ENCODE measurements at places on chromosomes 4 and X.
A peak's percentile ranks its signal among the peaks of the same experiment; 100 is the strongest.

DNA sequence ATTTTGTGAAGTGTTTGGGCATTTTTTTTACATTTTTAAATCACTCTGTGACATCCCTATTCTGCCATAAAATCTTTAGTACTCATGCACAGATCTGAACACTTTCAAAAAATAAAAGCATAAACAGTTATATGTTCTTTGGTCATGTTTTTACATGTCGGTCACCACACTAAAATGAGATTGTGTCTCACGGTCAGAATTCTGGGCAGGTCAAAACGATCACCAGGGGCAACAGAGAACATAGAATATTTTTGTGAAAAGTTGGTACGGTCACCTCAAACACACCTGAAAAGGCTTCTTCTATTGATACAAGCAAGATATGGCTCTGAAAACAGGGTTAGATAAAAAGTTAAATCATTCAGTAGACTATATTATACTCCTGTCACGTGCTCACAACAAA is 189.1 kb downstream of the PDGFC start:
- DNase-seq, result no peak

- no peak for DNase-seq
Measured at GRCh38 chr4:14234307-14234706, 606.8 kb upstream of the BOD1L1 start.

DNA sequence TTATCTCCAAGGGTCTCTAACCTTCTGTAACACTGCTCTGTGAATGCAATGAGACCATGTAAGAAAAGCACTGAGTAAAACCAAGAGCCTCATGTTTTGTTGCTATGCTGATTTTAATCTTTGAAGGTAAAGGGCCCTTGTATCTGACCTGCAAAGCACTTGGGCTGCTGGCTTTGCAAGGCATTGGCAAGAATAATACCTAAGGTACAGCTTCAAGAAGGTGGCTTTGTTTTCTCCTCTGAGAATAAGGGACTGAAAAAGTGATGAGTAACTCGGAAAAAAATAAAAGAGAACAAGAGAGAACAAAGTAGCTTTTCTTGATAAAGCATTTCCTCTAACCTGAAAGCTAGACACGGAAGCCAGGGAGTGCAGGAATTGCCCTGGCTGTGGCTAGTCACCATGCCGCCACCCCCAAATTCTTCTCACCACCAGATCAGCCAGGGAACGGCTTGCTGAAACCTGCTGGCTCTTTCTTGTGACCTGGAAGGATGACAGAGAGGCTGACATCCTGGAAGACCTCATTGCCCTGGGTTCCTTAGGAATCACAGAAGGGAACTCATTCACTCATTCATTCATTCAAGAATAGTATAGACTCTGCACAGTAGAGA is 41.8 kb upstream of the HS3ST1 start:
- no peak for DNase-seq

DNA sequence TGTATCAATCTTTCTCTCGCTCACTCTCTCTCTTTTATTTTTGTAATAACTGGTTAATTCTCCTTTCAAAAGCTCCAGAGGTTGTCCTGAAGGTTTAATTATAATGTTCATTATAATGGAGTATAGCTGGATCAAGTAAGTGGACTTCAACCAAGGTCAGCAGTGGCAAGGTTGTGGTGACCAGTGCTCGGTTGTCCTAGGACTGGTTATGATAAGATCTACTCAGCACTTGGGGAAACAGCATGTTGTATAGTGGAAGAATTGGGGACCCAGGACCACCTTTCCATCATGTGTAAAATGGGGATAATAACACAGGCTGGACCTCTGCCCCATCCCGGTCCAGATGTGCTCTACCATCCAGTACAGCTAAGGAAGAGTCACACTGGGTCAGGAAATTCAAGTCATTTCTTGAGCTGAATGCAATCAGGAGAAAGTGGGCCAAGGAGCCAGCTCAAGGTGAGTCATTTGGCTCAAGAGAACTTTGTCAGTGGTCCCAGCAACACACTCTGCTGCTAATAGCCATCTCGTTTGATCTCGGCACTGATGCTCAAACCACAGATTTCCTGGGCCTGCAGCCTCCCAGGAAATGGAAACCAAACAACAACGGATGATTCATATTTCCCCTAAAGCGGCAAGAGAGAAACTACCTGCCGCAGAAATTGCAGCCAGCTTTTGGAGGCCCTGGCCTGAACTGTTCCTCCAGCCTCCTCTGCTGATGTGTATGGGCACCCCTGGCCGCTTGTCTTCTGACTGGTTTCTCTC is 123.6 kb upstream of the RBPJ start:
- DNase-seq, result no peak

DNA sequence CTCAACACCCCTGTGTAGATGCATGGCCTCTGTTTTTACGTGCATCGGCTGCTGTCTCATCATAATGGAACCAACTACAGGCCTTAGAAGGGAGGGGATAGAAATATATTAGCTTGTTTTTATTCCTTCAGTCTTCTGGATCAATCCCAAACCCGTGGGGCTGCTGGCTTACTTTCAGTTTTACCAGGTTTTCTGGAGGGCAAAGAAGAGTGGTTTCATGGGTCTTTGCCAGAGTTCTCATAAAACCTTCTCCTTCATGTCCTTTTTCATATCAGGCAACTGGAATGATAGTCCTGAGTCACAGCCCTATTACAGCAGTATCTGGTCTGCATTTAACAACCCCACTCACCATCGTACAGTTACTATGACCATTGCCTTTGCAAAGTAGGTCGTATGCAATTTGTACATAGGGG is 34.6 kb downstream of the PPP2R2C start:
- DNase-seq, result no peak

DNA sequence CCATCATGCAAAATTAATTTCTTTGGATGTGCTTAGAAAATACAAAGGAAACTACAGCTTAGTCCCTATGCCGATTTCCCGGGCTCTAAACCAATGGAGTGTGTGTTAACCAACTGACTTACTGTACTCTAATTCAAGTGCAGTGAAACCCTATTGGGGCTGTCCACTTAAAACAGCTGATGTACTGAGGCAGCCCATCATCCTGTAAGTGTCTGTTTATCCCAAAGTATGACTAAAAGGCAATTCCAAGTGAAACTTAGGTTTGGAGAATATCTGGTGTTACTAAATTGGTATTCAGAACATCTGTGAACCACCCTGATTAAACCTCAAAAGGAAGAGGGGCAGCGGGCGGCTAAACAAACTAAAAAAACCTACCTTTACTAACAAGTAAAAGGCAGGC is 79.7 kb downstream of the GATB start:
- DNase-seq, result no peak

DNA sequence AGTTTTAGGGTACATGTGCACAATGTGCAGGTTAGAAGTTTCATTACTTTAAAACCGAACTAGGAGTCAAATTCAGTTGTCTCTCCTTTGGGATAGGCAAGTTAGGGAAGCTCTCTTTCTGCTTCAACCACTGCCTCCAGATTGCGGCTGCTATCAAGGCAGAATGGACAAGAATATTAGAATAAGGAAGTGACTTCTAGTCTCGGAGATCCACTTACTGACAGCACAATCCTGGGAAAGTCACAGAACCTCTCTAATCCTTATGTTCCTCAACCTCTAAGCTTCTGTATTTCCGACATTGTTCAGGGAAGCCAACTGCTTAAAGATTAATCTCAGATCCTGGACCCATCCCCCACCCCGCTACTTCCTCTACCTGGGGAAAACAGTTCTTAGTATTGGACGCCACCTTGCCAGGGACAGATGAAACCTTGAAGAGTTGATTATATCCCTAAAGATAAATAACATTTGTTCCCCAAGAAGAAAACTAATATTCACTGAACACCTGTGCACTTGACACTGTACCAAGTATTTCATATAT is 2.1 kb downstream of the NUP62CL start:
- DNase-seq, result no peak

- no peak for DNase-seq
Measured at GRCh38 chr4:107548211-107548905, 171.7 kb downstream of the PAPSS1 start.

DNA sequence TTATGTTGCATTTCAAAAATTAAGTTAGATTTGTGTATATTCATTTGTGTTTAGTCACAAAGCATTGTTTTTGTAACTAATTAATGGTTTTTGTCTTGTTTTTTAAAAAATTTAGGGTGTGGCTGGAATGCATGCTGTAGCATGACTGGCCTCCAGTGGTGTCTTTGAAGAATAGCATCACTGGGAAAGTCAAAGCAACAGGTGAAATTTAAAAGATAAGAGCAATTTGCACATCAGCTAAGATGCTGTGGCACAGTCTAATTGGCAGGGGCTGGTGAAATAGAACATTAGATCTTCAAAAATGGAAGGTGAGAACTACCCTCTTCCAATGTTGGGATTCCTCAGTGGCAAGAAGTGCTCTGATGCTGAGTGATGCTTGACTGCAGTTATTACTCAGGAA is 45.3 kb downstream of the ANK2 start:
- DNase-seq, result no peak

DNA sequence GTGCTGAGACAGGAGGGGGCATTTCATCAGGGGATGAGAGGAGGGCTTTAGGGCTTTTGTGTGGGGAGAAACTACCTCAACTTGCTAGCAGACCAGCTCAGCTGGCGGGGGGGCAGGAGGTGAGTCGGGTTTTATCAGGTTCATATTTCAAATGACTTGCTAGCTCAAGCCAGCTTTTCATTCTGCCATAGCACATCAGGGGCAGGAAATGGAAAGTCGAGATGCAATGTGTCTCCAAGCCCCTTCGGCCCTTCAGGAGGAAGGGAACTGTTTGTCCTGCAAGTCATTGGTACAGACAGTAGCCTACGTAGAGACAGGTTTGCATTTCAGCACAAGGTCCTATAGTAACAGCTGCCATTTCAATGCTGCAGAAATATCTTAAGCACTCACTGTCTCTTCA is 194.1 kb downstream of the PTTG2 start:
- DNase-seq, result no peak

DNA sequence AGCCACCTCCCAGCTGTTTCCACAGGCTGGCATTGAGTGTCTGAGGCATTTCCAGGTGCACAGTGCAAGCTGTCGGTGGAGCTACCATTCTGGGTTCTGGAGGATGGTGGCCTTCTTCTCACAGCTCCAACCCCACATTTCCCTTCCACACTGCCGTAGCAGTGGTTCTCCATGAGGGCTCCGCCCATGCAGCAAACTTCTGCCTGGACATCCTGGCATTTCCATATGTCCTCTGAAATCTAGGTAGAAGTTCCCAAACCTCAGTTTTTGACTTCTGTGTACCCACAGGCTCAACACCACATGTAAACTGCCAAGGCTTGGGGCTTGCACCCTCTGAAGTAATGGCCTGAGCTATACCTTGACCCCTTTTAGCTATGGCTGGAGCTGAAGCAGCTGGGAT is 10.3 kb upstream of the FRMPD4 start:
- no peak for DNase-seq

DNA sequence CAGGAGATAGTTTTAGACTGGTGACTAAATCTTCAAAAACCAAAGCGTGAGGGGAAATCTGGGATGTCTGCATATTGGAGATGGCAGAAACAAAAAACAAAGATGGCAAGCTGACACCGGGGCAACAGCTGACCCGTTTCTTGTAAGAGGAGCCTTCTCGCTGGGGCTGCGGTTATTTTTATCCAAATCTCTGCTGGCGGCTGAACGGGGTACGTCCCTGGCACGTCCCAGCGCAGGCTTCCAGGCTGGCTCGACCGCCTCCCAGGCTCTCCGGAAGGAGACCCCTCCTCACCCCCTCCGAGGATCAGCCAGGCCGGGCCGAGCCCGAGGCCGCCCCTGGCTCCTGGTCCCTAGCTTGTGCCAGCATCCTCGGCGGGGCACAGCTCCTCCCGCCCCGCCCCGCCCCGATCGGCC is 403 bp downstream of the SGCB start:
- DNase-seq, result peak; percentile 71

- no peak for DNase-seq
Measured at GRCh38 chrX:136214551-136214950, 36.6 kb downstream of the MAP7D3 start.

DNA sequence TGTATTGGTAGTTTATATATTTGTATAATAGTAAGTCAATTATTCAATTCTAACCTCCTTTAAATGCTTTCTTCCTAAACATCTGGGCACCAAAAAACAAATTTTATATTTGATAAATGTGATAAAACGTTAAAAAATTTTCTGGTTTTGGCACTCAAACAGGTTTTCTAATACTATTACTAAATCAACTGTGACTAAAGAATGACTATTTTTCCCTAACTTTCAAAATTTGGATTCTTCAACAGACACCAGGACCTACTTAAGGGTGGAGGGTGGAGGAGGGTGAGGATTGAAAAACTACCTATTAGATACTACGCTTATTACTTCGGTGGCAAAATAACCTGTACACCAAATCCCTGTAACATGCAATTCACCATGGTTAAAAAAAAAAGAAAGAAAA is 555.5 kb downstream of the IL15 start:
- DNase-seq, result no peak

GRCh38 chr4:124650614-124651013 is 61.9 kb downstream of the ANKRD50 start:
- DNase-seq, result no peak

DNA sequence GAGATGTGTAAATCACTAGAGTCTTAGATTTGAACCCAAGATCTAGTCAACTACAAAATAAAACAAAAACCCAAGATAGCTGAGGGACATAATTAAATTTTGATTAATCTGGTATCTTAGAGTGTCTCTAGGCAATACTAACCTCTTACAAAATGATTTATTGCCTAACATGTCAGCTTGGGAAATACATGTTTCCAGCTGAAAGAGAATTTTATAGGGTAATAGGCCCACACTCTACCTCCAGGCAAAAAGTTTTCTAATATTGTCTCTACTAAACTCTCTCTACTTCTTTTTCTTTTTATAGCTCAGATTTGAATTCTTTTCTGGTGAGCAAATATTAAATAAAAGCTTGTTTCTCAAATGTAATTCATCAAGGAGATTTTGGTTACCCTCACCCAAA is 263.2 kb downstream of the IL15 start:
- no peak for DNase-seq

DNA sequence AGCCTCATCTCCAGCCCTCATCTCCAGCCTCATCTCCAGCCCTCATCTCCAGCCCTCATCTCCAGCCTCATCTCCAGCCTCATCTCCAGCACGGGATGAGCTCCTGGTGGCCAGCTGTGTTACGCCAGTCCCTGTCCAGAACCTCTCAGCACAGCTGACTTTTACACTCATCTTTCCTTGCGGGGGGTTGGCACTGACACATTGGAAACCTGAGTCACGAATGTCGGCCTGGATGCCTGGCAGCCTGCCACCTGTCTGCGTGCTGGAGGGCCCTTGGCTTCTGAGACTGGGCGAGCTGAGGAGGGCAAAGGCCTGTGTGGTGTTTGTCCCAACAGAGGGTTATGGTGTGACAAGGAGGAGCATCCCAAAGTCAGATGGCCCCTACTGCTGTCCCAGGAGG is 66.1 kb upstream of the HGFAC start:
- no peak for DNase-seq

DNA sequence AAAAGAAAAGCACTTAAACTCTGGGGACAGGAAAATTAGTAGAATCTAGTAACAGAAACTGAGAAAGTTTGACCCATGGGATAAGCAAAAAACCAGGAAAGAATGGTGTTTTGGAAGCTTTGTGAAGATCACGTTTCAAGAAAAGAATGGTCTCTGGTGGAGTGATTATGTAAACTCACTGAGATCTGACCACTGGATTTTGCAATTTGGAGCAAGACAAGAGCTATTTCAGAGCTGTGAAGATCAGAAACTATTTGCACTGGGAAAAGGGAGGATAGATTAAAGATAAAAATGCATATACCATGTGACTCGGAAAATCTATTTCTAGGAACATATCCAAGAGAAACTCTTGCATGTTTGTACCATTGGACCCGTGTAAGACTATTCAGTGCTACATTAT is 4.3 kb downstream of the TMPRSS11D start:
- no peak for DNase-seq

GRCh38 chr4:184890499-184890898 is 64.7 kb upstream of the ACSL1 start:
- no peak for DNase-seq

All from muscle of arm (tissue), 14 donors.